ENCODE measurements at places on chromosomes 5 and 9.

DNA sequence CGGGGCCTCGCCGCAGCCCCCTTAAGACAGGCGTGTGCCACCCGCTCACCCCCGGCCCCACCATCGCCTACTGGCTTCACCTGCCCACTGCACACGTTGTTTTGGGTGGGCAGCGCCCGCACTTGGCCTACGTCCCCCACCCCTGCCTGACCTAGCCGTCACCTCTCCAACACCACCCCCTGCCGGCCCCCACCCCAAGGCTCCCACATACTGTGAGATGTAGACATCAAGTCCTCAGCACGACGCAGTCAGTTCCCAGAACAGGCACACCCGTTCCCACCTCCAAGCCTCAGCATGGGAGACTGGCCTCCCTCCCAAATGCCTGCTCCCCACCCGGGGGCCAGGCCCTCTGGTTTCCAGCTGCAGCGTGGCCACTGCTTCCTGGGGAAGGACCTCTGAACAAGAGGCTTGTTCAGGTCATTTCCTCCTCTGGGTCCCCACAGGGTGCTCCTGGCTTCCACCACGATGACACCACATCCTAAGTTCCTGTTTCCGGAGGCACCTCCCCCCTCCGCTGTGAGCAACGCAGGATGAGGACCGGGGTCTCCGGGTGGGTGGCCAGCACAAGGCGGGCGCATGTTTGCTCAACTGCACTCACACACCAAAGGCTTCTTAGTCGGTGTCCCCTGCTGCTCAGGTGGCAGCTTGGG lies 11.3 kb downstream of the DBN1 start:
- no peak for DNase-seq

GRCh38 chr9:71762900-71763653 lies 5.2 kb downstream of the CEMIP2 start:
- DNase-seq, result no peak

GRCh38 chr9:73011956-73012355 lies 59.1 kb upstream of the ALDH1A1 start:
- DNase-seq, result no peak

GRCh38 chr5:67989456-67989855 lies 226.1 kb upstream of the PIK3R1 start:
- no peak for DNase-seq

GRCh38 chr9:113798062-113799030 lies 77.8 kb upstream of the ZNF618 start:
- DNase-seq, result no peak

DNA sequence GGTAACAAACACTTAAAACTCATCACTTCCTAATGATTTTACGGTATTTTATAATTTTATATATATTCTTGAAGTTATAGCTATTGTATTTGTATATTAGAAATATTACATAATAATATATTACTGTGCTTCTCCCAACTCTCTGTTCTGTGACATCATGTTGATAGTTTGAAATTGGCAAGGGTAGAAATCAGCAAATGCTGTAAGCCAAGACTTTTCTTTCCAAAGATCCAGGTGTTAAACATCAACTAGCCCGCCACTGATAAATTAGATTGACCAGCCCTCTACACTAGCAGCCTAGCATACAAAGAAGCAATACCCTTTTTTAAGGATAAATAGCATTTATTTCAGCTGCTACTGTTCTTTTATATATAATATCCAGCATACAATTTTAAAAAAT lies 122.9 kb downstream of the PRELID2 start:
- no peak for DNase-seq

- no peak for DNase-seq
Observed at GRCh38 chr9:105320568-105320967, 76.1 kb downstream of the SLC44A1 start.

- no peak for DNase-seq
Observed at GRCh38 chr5:25029004-25029403, 384.2 kb upstream of the CDH10 start.

DNA sequence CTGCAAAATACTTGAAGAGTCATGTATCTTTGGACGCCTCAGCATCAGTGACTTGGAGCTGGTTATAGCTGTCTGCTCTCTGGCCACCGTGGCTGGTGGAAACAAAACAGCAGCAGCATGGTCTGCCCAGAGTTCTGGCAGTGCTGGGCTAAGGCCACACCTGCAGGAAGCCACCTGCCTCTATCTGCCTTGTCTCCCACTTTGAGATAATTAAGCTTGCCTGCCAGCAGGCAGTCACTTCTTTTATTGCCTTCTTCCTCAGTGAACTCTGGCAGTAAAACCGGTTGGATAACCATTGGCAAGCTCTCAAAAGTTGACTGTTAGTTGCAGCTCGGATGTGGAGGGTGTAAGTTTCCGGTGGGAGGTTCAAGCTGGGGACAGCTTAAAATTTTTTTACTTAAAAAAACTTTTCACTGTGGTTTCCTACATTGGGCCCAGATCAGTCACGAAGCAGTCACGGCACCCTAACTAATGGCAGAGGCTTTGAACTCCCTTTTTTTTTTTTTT lies 4.9 kb downstream of the SMIM3 start:
- DNase-seq, result peak; percentile 75
